Fibroblast of upper back skin (primary cell): ENCODE measurements at places on chromosomes 1 and 21.

- no peak for DNase-seq
Measured at GRCh38 chr1:150127464-150127863, 22.3 kb upstream of the PLEKHO1 start.

DNA sequence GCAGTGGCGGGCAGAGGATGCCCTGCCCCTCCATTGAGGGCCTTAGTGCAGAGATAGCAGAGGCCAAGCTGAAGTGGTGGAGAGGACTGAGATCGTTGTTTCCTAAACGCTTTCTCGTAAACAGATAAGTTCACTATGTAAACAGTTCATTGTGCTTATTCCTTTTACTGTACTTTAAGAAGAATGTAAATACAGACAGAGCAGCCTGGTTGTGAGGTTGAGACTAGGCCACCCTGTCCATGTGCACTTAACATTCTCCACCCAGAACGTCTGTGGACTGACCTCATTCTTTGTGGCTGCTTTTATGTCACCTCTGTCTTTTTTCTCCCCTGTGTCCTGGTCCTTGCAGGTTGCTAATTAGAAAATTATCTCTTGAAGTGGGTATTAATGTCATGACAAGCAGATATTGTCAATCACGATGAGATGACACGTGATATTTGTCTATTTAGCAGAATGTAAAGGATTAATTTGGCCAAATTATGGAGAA is 8.5 kb downstream of the CENPS start:
- DNase-seq = no peak

DNA sequence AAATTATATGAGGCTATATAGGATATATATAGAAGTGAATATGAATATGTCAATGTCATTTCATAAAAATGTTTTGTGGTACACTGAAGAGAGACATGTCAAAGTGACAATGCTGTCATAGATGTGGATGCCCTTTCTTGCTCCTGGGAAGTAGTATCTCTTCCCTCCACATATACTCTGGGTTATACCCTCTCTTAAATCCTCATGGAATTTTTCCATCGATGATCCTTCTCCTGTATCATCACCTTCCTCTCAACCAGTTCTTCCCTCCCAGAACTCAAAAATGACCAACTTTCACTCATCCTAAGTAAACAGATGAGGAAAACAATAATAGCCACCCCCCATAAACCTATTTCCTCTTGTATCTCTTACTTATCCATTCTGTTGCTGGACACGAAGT is 351.5 kb downstream of the USP25 start:
- no peak for DNase-seq

DNA sequence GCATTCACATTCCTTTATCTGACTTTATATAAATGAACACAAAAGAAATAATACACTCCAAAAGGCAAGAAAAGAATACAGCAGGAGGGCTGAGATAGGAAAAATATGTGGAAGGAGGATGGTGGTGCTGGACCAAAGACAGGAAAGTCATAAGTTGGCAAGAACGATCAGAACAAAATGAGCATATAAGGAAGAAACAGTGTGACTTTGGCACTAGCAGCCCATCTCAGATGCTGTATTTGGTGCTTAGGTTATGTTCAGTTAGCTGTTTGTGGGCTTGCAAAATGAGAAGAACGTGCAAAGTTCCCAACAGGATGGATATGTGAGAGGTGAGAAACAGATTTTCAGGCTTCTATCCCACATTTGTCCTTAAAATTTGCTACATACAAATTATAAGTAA is 719.8 kb upstream of the ADGRL4 start:
- DNase-seq = peak; percentile 45

GRCh38 chr1:202113690-202114300 is 8.9 kb upstream of the GPR37L1 start:
- DNase-seq = no peak

GRCh38 chr1:81381881-81382280 is 418.9 kb upstream of the ADGRL2 start:
- no peak for DNase-seq

- DNase-seq = no peak
Measured at GRCh38 chr1:32948905-32949304, 15.7 kb downstream of the RNF19B start.

DNA sequence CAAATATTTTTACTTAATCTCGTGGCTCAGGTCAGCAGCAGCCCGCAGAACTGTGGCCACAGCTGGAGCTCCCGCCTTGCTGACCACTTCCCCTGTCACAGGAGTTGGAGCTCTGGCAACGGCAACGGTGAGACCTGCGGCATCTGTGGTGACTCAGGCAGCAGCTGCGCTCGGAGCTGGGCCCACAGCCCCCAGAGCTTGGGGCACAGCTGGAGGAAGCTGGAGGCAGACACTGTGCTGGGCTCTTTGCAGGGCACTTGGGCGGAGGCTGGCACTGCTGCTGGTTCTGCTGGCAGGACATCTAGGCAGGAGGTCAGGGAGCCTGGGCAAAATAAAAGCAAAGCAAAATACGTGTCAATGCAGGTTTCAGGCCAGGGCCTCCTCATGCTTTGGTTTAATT is at the start of gene LCE3A:
TSS of gene LCE3A (minus strand) at position 301 of the 400 bp plus-strand sequence. CDS start at position 301, 0 bp downstream.
- DNase-seq = no peak

- no peak for DNase-seq
Measured at GRCh38 chr1:248576260-248576980, 1.9 kb upstream of the OR2T34 start.

GRCh38 chr1:113805639-113806038 is 6.6 kb downstream of the RSBN1 start:
- DNase-seq = no peak

DNA sequence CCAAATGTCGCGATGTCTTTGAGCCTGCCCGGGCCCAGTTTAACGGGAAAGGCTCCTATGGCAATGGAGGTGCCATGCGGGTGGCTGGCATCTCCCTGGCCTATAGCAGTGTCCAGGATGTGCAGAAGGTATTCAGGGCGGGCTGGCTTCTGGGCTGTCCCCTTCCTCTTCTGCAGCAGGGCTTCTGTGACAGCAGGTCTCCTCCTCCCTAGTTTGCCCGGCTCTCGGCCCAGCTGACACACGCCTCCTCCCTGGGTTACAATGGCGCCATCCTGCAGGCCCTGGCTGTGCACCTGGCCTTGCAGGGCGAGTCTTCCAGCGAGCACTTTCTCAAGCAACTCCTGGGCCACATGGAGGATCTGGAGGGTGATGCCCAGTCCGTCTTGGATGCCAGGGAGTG is 3.0 kb downstream of the ADPRS start:
- DNase-seq = no peak

GRCh38 chr1:76153841-76154205 is 79.3 kb downstream of the ST6GALNAC3 start:
- no peak for DNase-seq

DNA sequence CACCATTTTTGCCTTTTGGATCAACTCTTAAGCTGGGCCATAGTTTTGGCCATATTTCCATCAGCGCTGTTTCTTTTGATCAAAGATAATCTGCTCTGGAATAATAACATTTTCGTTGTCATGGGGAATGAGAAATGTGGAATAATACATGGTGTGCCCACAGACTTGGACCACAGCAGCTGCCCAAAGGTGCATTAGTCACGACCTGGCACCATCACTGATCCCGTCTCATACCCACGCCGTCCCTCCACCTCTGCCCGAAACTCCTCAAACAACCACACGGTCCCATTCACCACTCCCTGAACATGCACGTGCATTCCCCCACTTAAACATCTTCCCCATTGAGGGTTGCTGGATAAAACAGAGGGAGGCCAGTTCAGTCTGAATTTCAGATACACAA is 76.9 kb downstream of the SLC66A1 start:
- DNase-seq = no peak

DNA sequence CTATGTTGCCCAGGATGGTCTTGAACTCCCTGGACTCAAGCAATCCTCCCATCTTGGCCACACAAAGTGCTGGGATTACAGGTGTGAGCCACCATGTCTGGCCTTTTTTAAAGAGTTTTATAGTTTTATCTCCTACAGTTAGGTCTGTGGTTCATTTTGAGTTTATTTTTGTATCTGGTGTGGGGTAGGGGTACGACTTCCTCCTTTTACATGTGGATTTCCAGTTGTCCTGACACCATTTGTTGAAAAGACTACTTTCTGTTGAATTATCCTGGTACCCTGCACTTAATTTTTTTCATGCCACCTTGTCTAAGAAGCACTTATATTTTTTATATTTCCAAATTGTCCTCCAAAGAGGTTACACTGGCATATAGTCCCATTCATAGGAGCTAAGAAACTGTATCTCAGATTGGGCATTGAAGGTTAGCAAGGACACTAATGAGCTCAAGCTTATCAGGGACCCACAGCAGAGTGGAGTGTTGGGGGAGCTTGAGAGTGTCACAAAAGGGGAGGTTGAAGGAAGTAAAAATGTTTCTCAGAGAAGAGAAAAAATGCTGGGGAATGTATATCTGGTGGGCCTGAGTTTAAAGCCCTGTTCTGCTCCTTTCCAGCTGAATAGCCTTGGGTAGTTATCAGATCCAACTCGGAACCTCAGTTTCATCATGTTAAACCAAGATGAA is 23.4 kb upstream of the MEF2D start:
- no peak for DNase-seq

- no peak for DNase-seq
Measured at GRCh38 chr1:34761176-34761761, 1.7 kb downstream of the GJB4 start.

GRCh38 chr1:244106837-244107493 is 55.9 kb downstream of the ZBTB18 start:
- DNase-seq = no peak
